ENCODE measurements at places on chromosomes 2 and 18. TPM values are rescaled to one million over a fixed set of nuclear protein-coding genes. Genes with fewer than 3 reads are reported as not detected.

GRCh38 chr2:224257156-224257555 is 144.8 kb downstream of the FAM124B start:
- DNase-seq = no peak

DNA sequence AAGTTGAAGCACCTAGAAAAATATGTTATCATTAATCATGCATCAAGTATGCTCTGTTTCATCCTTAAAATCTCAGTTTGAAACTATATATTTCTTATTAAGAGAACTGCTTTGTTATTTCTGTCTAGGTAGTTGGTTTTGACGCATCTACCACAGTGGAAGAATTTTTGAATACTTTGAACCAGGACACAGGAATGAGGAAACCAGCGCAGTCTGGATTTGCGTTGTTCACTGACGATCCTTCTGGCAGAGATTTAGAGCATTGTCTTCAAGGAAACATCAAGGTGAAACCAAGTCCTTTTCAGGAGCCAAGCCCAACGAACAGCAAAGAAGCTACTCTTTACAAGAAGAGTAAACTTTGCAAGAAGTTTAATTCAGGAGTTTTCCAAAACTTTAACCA is 30.1 kb upstream of the DYNC2LI1 start:
- DNase-seq = no peak

- no peak for DNase-seq
Measured at GRCh38 chr2:30104307-30104706, 42.5 kb upstream of the YPEL5 start.

- DNase-seq = no peak
Measured at GRCh38 chr2:214676421-214677089, 132.9 kb downstream of the BARD1 start.

GRCh38 chr2:1739322-1739957 is 4.9 kb downstream of the PXDN start:
- no peak for DNase-seq

GRCh38 chr2:215375467-215375830 is 60.4 kb downstream of the FN1 start:
- DNase-seq = no peak

DNA sequence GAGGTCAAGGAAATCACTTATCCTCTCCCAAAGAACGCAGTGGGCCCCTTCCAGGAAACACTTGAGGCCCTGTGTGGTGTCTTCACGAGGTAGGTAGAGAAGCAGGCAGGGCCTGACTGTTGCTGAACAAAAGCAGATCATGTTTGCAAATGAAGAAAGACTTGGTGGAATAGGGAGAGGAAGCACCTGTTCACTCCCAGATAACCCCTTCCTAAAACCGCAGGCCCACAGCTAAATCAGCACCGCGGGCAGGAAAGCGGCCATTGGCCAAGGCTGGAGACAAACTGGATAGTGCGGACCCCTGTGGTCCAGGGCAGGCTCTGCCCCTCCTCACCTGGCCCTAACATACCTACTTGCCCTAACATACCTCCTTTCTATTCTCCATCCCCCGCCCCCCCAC is 64.9 kb upstream of the KLHL29 start:
- no peak for DNase-seq

TGFBRAP1 gene
- total RNA-seq = 13.4 TPM

HMSD gene
- total RNA-seq = 0.06 TPM

MYO5B gene
- 3.1 TPM for total RNA-seq

OTOS gene
- total RNA-seq = 0.34 TPM

CREG2 gene
- total RNA-seq = 0.74 TPM

Measured in Daoy (cell line).